ENCODE measurements at places on chromosomes 16 and 17. TPM values are rescaled to one million over a fixed set of nuclear protein-coding genes. Genes with fewer than 3 reads are reported as not detected.

The CD300H gene
- not detected for polyA plus RNA-seq

The KRTAP9-8 gene
- polyA plus RNA-seq: not detected

The SHBG gene
- polyA plus RNA-seq: 0.85 TPM

The KRT35 gene
- not detected for polyA plus RNA-seq

The TMEM235 gene
- polyA plus RNA-seq: not detected

The UTS2R gene
- not detected for polyA plus RNA-seq

The HEXD gene
- 8.5 TPM for polyA plus RNA-seq

All from BJ (cell line).